HCT116 (cell line): ENCODE measurements at places on chromosomes 12 and 14. TPM values are rescaled to one million over a fixed set of nuclear protein-coding genes. Genes with fewer than 3 reads are reported as not detected.

CYP27B1 gene
- total RNA-seq: 11.6 TPM

LTBP2 gene
- total RNA-seq: 1.5 TPM

EID3 gene
- 3.0 TPM for total RNA-seq

CLEC2A gene
- not detected for total RNA-seq

FBRSL1 gene
- total RNA-seq: 124 TPM

CAPRIN2 gene
- total RNA-seq: 30.8 TPM

KRT6A gene
- total RNA-seq: 0.66 TPM

KRT74 gene
- total RNA-seq: not detected

ARG2 gene
- 7.0 TPM for total RNA-seq

- no peak for DNase-seq
Measured at GRCh38 chr14:45177076-45177475, 41.3 kb downstream of the FANCM start.

DNA sequence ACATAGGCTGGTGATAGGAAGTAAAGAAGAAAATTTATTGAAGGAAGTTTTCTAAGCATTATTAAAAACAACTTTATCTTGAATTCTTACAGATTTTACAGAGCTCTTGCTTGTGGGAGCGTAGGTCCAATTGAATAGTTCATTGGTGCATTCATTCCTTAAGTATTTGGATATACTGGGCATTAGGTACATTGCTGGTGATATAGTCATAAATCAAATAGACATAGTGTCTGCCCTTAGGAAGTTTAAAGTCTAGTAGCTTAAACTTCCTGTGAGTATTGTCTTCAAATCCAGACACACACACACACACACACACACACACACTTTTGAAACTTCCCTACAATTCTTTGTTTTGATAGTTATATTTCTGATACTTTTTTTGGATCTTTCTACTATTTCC lies 226.7 kb downstream of the FUT8 start:
- DNase-seq: no peak

DNA sequence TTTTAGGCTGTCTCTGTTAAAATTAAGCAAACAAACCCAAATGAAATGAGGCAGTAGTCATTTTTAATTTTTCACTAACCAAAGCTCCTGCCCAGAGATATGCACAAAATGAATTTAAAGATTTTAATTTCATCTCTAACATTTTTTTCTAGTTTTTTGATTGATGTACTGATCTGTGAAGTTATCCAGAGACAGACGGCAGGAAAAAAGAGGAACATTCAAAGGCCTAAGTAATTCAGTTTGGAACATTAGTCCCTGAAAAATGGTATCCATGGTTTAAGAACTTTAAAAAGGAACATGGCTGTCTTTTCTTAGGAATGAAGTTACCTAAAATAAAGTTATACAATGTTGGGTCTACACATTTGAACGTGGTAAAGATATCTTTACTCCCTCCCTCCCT lies 498.8 kb upstream of the LMO3 start:
- no peak for DNase-seq

DNA sequence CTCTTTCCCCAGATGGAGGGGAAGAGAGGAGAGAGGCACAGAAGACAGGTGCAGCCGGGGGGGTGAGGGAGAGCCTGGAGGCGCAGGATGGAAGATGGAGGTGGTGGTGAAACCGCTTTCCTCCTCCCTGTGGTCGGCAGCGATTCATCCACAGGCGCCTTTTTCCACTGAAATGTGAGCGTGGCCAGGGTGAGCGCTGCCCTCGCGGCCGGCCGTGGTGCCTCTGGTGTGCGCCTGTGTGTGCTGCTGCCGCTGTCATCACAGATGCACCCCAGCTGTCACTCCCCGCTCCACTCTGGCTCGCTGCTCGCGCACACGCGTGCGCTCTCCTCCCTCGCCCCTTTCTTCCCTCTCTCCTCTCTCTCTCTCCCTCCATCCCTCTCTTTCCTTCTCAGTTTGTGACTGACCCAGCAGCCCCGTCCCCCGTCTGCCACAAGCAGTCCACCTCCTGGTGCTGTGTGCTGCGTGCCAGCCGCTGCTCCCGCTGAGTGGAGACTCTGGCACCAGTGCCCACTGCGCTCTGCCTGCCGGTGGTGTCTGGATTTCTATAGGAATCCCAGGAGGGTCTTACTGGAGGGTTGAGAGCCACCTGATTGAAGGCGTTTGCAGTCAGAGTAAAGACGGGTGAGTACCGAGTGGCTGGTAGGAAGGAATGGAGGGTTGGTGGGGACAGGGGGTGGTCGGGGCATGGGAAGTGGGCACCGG lies at the start of gene LRTM2:
Gene LRTM2 (plus strand): TSS at position 375 of the 705 bp plus-strand sequence. CDS start 7,584 bp downstream, outside the sequence.
- DNase-seq: no peak

DNA sequence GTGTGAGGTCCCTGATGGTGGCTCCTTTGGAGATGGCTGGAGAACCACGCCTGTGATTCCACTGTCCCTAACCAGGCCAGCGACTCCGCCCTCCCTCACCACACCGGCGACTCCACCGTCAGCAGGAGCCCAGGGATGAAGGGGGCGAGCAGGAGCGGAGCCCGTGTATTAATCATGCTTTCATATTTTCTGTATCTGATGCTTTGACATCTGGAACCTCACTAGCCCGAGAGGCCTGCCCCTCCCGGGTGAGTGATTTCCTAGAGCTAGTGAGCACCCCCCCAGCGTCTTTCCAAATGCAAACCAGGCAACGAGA lies 69.9 kb downstream of the NOC4L start:
- DNase-seq: no peak

- DNase-seq: no peak
Measured at GRCh38 chr14:86404425-86404824, 874.5 kb downstream of the FLRT2 start.

GRCh38 chr12:62516927-62517326 lies 50.3 kb downstream of the MON2 start:
- DNase-seq: no peak

GRCh38 chr12:118979763-118980406 lies 1.5 kb upstream of the SRRM4 start:
- DNase-seq: peak; percentile 42

GRCh38 chr12:78746001-78746400 lies 118.6 kb upstream of the SYT1 start:
- DNase-seq: no peak

GRCh38 chr14:95269493-95269892 lies 50.2 kb downstream of the CLMN start:
- no peak for DNase-seq

- no peak for DNase-seq
Measured at GRCh38 chr12:42612231-42612613, 22.7 kb upstream of the PRICKLE1 start.

DNA sequence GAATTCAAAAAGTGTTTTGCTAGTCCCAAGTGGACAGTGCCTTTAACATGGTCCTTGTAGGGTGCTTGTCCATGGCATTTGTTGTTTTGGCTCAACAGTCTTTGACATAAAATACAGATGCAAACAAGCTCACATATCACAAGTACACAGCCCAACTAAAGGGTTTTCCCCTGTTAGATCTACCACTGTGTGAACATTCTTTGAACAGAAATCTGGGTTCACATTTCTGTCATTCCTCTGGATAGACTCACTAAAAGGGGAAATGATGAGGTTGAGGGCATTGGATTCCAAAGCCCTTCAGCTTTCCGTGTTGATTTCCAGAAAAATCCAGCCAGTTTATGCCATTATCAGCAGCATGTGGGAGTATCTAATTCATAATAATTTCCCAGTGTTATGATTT lies 54.1 kb downstream of the EP400 start:
- no peak for DNase-seq

DNA sequence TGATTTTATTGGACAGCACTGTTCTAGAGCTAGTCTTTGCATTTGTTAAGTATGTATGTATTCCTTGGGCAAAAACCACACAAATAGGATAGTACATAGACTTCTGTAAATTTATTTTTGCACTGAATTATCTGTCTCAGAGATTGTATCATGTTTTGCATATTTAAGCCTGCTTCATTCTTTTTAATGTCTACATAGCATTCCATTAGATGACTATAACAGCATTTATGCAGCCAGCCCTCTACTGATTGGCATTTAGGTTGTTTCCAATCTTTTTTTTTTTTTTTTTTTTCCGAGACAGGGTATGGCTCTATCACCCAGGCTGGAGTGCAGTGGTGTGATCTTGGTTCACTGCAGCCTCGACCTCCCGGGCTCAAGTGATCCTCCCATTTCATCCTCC lies 34.5 kb downstream of the SYNDIG1L start:
- no peak for DNase-seq

GRCh38 chr12:108102363-108102762 lies 26.7 kb upstream of the WSCD2 start:
- DNase-seq: no peak

- no peak for DNase-seq
Measured at GRCh38 chr14:65487783-65488494, 75.4 kb downstream of the FUT8 start.

DNA sequence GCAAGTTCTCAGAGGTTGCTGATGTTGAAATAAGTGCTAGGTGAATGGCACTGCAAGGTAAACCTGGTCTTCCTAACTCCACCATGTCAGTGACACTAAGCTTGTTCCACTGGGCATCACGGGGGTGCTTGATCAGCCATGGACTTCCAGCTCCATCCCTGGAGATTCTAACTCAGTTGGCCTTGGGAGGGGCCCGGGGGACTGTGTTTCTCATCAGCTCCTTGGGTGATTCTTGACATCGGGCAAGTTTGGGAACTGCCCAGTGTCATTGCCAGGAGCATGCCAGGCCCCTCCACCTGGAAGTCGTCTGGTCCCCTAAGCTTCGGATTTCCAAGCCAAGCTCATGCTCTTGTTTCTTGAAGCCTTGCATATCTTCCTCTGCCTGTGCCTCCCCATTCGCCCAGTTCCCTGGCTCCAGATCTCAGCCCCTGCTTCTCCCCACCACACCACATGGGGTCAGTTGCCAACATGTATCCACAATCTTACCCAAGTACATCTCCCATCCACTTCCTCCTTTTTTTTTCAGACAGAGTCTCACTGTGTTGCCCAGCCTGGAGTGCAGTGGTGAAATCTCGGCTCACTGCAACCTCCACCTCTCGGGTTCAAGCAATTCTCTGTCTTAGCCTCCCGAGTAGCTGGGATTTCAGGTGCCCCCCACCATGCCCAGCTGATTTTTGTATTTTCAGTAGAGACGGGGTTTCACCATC lies 30.7 kb upstream of the RFLNA start:
- no peak for DNase-seq
